ENCODE measurements at places on chromosomes 6 and 20.
A peak's percentile ranks its signal among the peaks of the same experiment; 100 is the strongest.

- no peak for DNase-seq
Measured at GRCh38 chr20:2042400-2042799, 48.5 kb upstream of the PDYN start.

GRCh38 chr6:41505122-41506049 lies 40.8 kb upstream of the FOXP4 start:
- DNase-seq, result no peak

GRCh38 chr6:66675906-66676305 lies 968.9 kb upstream of the EYS start:
- no peak for DNase-seq

DNA sequence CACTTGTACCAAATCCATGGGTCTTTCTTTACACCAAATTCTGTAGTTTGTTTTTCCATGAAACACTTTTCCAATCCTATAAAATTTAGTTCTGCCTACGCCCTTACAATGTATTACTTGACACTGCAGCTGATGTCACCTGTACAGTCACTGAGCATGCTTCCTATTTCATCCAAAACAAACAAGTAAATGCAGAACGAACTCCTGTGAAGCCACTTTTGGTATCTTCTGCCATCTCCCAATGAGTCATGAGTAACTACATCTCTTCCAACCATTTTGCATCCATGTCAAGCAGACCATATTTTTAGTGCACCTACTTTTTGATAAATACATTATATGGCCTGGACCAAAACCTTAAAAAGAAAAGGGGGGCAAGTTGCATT lies 42.4 kb downstream of the HDDC2 start:
- DNase-seq, result no peak

- no peak for DNase-seq
Measured at GRCh38 chr6:149060985-149061760, 256.3 kb upstream of the TAB2 start.

DNA sequence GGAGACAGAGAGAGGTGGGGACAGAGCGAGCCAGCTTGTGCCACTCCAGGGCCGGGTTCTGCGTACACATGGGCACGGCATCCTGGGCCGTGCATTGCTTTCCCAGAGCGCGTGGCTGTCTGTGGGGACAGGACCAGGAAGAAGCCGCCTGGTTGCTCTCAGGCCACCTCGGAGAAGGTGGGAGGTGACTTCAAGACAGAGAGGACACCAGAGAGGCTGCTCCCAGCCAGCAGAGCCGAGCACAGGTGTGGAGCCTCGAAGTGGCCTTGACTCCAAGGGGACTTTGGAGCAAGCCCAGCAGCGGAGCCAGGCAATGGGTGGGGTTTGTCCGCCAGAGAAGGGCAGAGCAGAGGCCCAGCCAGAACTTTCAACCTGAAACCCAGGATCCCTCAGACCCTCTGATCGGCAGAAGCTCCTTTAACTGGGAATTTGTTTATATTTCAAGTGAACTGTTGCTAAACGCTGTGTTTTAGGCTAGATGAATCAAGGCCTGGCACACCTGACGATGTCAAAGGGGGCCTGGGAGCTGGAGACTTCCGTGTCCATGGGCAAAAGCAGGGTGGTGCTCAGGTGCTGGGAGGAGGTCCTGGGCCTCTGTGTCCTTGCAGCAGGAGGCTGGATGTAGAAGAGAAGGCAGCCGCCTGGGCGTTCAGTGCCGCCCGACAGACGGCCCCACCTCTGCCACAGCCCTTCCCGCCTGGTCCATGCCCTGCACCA lies 262.1 kb downstream of the DLL1 start:
- DNase-seq, result no peak

- peak; percentile 82 for DNase-seq
Measured at GRCh38 chr20:24149881-24150307, 161.3 kb upstream of the GGTLC1 start.

DNA sequence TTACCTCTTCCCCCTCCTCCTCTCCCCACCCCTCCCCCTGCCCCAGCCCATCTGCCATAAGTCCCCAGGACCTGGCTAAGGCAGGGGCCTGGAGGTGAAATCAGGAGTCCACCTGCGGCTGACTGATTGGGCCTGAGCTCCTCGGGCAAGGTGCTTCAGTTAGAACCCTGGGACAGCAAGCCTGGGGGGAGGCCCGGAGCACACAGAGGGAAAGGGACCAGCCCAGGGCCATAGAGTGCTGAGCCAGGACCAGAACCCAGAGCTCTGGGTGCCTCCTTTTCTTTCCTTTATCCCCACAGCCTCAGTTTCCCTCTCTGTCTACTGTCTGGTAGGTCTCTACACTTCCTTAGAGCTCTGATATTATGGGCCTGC lies 35.7 kb upstream of the VEGFA start:
- no peak for DNase-seq

- no peak for DNase-seq
Measured at GRCh38 chr6:46719099-46719498, 16.1 kb downstream of the PLA2G7 start.

DNA sequence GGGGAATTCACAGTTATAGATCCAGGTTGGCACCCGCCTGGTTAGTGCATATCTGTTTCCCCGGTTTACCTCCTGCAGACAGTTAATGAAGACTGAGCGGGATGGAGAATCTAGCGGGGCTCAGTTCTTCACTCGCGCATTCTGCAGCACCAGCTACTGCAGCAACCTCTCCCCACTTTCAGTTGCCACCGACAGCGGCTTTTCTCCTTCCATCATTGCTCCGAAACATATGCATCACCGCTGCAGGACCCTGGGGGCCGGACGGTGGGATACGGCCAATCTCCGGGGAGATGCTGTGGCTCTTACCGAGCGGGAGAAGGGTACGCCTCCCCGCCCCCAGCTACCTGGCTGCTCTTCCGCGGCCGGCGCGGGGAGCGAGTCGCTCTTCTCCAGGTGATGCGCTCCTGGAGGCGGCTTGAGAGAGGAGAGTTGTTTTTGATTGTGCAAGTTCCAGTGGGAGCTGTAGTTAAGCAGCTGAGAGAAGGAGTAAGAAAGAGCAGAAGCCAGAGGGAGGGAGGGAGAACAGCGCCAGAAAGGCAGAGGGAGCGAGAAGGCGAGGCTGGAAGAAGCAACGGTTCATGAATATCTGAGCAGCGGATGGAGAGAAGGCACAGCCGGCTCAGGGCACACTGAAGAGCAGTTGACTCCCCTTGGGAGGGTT lies at the start of gene SGK1:
Gene SGK1 (minus strand): TSS at position 642 of the 661 bp plus-strand sequence. CDS start 652 bp downstream, outside the sequence.
- DNase-seq, result no peak

DNA sequence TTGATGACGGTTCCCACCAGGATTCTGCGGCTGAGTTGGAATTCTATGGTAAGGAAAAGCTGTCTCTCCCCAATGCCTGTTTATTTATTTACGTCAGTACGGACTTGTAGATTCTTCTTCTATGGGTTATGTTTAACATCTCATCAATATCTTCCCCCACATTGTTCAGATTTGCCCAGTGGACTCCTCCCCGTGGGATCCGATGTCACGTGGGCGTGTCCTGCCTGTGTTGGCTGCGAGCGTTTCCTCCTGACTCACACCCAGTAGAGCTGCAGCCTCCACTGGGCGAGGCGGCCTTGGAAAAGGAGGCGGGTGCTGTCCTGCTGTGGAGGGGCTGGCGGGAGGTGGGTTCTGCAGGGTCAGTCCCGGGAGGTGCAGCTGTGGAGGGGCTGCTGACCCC lies 46.8 kb upstream of the SLCO4A1 start:
- DNase-seq, result no peak

DNA sequence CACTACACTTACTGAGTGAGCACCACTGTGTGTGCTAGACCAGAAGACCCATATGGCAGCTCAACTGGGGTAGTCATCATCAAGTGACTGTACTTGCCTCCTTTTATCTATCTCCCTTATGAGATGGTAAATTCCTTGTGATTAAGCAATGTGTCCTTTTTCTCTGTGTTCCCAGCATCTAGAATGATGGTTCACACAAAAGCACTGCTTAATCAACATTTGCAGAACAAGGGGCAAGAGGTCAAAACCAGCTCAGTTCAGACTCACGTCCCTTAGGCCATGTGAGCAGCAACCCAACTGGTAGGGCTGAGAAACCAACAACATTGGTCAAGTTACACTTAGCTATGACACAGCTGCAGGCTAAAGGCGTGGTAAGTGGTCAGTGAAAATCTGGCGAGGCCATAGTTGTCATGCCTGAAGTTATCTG lies 10.0 kb downstream of the TRAM2 start:
- no peak for DNase-seq

DNA sequence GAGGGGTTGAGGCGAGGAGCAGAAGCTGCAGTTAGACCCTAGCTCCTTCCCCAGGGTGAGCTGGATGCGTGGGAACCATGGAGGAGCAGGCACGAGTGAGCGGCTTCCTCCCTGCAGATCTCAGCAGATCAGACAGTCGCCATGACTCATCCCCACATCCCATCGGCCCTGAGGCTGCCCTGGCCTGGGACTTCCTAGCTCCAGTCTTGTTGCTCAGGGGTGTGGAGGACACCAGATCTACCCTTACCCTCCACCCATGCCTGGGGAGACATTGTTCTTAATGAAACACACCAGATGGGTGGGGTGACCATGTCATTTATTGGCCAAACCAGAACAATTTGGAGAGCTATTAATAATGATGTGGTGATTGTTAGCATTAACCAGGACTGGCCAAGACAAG lies 36.3 kb upstream of the TGM2 start:
- DNase-seq, result no peak

DNA sequence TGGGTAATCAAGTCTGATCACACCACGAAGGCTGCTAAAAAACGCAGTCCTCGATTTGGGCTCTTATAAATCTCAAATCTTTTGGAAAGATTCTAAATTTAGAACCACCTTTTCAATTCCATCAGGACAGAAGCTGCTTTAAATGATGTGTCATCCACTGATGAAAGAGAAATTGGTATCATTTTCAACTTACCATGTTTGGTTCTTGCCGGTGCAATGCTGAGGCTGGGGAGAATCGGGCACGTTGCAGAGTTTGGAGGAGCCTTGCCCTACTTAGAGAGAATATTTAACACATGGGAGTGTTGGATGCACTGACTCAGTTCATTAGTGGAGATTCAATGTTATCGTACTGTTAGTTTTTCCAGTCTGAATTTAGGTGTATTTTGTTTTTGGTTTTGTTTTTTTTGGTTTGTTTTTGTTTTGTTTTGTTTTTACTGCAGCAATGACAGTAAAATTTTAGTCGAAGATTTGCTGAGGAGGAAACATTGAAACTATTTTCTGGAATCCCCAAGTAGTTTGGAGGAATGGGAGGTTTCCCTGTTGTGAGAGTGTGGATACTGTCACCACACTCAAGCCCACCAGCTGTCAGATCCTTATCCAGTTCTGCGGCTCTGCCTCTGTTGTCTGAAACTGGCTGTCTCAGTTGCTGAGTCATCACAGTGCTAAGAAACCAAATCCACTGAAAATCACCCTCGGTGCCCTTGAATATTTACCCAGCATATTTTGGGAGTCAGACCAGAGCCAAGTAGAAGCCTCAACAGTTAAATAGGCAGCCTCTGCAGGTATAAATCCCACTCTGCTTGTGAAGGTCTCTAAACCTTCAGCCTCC lies 497.0 kb downstream of the BTBD3 start:
- no peak for DNase-seq

DNA sequence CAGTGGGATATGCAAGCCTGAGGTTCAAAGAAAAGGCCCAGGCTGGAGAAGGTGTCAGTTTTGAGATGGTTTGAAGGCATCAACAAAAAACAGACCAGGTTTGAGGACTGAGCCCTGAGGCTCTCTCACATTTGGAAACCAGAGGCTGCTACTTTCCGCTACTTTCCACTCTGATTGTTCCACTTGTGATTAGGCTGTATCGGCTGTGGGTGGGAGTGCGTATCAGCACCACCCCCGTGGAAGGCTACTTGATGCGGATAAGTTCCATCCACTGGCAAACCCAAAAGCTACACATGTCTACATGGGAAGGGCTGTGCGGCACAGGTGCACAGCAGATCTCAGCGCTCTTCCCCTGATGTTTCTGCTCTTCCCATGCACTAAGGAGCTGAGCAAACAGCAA lies 198.7 kb downstream of the GMPR start:
- no peak for DNase-seq

- DNase-seq, result no peak
Measured at GRCh38 chr6:82785206-82785605, 280.4 kb downstream of the UBE3D start.

DNA sequence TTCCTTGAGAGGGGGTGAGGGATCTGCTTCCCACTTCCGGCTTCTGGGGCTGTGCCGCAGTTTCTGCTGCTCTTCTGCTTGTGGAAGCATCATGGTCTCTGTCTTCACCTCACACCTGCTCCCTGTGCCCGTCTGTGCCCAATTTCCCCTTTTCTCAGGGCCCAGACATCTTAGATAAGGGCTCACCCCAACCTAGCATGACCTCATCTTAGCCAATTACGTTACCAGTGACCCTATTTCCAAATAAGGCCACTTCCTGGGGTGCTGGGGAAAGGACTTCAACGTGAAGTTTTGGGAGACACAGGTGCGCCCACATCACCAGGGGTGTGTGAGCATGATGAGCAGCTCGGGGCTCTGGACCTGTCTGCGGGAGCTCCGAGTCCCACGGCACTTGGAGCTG lies 20.7 kb upstream of the RBBP8NL start:
- no peak for DNase-seq

- DNase-seq, result no peak
Measured at GRCh38 chr6:18101271-18101670, 21.2 kb downstream of the NHLRC1 start.

DNA sequence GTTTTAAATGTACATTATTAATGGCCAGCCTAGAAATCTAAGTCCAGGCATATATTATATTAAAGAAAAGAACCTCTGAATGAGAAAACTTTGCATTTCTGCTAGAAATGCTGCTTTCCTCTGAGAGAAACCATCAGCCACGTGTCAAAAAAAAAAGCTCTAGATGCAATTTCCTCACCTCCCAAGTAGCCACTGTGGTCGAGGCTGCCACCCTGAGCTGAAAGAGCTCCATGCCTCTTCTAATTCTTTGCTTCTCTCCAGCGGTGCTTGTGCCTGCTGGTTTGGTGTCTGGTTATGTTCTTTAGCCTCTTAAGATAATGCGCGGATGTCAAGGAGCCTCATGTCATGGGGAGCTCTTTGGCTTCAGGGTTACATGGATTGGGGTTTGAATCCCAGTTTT lies 316.0 kb downstream of the TFAP2C start:
- no peak for DNase-seq

- DNase-seq, result no peak
Measured at GRCh38 chr6:10331334-10331968, 83.4 kb downstream of the TFAP2A start.

DNA sequence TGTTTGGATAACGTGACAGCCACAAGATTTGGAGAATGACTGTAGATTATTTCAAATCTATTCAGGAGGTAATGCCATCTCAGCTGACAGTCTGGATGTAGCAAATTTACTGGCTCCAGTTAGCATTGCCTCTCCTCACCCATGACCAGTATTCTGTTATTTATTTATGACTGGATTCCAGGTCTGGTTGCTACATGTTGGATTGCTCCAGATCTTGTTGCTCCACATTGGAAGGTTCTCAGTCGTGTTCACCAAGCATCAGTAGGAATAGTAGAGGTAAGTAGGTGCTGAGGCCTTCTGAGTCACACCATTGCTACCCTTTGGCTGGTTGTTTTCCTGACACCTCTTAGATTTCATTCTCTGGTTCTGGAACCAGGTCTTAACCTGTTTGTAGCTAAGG lies 69.5 kb upstream of the ELOVL5 start:
- no peak for DNase-seq

- no peak for DNase-seq
Measured at GRCh38 chr6:35041086-35041861, 99.9 kb downstream of the TCP11 start.
